ENCODE measurements at places on chromosomes 4 and X. TPM values are rescaled to one million over a fixed set of nuclear protein-coding genes. Genes with fewer than 3 reads are reported as not detected.

DNA sequence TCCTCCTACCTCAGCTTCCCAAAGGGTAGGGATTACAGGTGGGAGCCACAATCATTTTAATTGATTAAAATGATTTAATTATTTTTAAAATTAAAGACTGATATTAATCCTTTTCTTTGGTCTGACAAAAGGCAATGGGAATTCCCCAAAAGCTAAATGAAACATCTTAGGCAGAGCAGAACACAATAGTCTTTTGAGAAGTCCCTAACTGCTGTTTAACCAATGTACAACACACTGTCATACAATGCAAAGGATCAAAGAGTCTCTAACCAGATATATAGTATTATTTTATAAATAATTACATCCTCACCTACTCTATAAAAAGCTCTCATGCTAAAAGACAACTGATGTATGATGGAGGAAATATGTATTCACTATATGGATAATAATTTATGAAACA lies 47.0 kb downstream of the THAP9 start:
- DNase-seq: no peak

Gene CPLX1
- 4.0 TPM for polyA plus RNA-seq

DNA sequence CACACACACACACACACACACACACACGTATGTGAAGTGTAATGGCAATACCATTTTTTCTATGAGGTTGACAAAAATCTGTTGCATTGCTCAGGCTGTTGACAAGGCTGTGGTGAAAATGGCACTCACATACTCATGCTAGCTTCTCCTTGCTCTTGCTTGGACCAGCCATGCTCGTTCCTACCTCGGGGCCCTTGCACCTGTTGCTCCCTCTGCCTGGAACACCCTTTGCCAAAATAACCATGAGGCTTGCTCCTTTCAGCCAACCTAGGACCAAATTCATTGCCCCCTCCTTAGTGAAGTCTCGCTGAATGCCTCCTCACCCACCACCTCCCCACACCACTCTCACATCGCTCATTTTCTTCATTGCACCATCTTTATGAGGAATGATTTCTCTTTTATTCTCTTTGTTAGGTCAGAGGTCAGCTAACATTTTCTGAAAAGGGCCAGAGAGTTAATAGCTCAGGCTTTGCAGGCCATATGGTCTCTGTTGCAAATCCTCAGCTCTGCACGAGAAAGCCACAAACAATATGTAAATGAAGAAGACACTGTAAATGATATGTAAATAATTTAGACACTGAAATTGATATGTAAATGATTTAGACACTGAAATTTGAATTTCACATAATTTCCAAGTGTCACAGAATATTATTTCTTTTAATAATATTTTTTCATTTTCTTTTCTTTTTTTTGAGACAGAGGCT lies 13.3 kb downstream of the SLC38A5 start:
- no peak for DNase-seq

Gene XAGE2
- polyA plus RNA-seq: 0.17 TPM

Gene BANK1
- 2.7 TPM for polyA plus RNA-seq

Gene NKAP
- 15.0 TPM for polyA plus RNA-seq

Gene KLF3
- 55.6 TPM for polyA plus RNA-seq

Gene TMSB15A
- polyA plus RNA-seq: 46.8 TPM

DNA sequence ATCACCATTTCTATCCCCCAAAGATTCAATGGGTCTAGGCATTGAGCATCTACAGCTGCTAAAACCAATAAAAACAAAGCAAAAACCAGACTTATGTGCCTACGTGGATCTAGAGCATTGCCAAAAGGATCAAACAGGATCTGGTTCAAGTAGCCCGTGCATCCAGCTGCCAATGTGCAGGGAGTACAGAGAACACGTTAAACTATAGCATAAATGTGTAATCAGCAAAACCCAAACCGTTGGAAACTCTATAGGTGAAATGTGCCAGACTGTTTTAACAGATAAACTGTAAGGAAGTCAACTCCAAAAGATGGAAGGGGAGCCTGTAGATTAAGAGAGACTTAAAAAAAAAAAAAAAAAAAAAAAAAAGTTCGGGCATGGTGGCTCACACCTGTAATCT lies 58.5 kb downstream of the APOO start:
- no peak for DNase-seq

Gene DCTD
- polyA plus RNA-seq: 109 TPM

DNA sequence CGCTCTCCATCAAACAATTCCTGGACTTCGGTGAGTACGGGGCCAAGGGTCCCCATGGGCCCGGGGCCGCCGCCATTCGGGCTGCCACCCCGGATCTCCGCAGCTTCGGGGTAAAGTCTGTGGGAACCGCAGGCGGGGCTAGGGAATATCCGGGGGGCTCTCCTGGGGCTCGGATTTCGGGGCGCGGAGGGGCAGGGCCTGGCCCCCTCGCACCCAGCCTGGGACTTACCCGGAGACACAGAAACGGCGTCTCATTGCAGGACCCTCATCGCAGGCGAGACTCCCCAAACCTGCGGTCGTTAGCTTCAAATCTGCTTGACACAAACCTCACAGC lies 413 bp downstream of the PDK3 start:
- DNase-seq: no peak

- no peak for DNase-seq
Measured at GRCh38 chrX:137278825-137279224, 245.0 kb upstream of the GPR101 start.

Gene DGKK
- polyA plus RNA-seq: 9.5 TPM

- no peak for DNase-seq
Measured at GRCh38 chr4:84432713-84433112, 66.4 kb downstream of the NKX6-1 start.

DNA sequence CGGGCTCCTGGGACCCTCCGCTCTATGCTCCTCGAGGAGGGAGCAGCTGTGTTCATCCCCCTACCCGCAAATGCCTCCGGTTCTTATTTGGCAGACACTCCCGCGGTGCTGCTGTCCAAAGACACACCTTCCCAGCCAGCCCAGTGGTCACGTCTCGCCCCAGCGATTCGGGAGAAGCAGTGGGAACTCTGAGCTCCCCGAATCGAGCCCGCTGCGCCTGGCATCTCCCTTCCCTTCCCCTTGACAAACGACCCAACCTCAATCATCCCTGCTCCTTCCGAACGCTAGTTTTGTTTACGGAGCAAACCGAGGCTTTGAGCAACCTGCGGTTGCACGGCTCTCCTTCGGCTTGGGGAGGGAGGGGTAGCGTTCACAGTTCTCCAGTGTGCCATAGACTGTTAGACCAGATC lies 317 bp upstream of the FRMPD4 start:
- DNase-seq: no peak

GRCh38 chrX:65406532-65406931 lies 128.1 kb downstream of the LAS1L start:
- DNase-seq: no peak

- DNase-seq: peak; percentile 78
Measured at GRCh38 chrX:21839334-21840192, at the start of gene MBTPS2. TSS of gene MBTPS2 (plus strand) at chrX:21839617. CDS start at chrX:21839735, 118 bp downstream.

Gene GASK1B
- polyA plus RNA-seq: 27.2 TPM

Gene CXCL3
- 0.30 TPM for polyA plus RNA-seq

- DNase-seq: peak; percentile 87
Measured at GRCh38 chr4:8123389-8123788, 35.2 kb downstream of the ABLIM2 start.

DNA sequence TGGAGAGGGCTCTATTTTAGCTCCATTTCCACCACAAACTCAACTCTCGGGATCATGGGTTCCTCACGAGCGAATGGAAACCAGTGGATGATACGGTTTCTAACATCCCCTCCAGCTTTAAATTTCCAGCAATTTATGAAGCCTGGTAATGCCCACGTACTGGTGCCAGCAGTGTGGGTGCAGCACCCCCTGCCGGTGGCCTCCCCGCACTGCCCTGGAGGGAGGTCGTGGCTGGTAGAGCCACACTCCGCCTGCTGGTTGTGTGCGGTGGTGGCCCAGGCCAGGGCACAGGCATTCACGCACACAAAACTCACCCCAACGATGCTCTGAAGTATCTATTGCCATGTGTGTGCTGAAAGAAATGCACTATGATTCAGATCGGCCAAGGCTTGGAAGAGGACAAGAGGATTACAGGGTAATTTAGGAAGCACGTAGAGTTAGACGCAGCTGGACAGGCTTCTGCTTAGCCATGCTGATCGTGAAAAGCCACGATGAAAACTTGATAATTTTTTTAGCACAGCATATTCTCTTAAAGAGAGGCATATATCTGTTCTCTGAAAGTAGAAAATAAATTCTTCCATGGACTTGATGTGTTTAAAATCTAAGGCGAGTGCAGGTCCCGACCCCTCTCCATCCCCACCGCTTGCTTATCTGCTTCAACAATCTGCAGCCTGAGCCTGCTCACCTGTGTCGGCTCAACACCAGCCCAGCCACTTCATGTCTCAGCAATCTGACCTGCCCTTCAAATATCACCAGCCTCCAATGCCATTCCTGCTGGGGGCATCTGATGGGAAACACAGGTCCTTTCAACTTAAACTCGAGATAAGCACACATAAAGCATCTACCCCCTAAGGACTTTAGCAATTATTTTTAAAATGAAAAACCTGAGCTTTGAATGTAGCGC lies 59.1 kb downstream of the SCD5 start:
- no peak for DNase-seq

- DNase-seq: no peak
Measured at GRCh38 chrX:107823042-107823441, 2.6 kb upstream of the MID2 start.

Gene PRKX
- 22.2 TPM for polyA plus RNA-seq
